Caco-2 (cell line): ENCODE measurements at places on chromosomes 3 and 15. TPM values are rescaled to one million over a fixed set of nuclear protein-coding genes. Genes with fewer than 3 reads are reported as not detected.

CHRNB4 gene
- total RNA-seq: 1.3 TPM in 1 of 2 replicates, not detected in the other

MCTP2 gene
- 9.9 and 10.9 TPM in 2 replicates for total RNA-seq

PLSCR2 gene
- total RNA-seq: not detected in 2 replicates

SPINK8 gene
- total RNA-seq: not detected in 2 replicates

GOLGA8B gene
- total RNA-seq: 52.3 and 68.2 TPM in 2 replicates

GOLGA6L9 gene
- 3.6 and 4.1 TPM in 2 replicates for total RNA-seq

ACAN gene
- total RNA-seq: not detected in 2 replicates

TM4SF18 gene
- total RNA-seq: not detected in 2 replicates

ZNF385D gene
- total RNA-seq: not detected in 2 replicates

PSMA4 gene
- 276 and 285 TPM in 2 replicates for total RNA-seq

PATL2 gene
- total RNA-seq: 0.32 TPM in 1 of 2 replicates, not detected in the other

NRROS gene
- total RNA-seq: 1.5 and 2.0 TPM in 2 replicates

TRH gene
- not detected in 2 replicates for total RNA-seq

RETNLB gene
- not detected in 2 replicates for total RNA-seq

CRYGS gene
- 1.6 and 3.2 TPM in 2 replicates for total RNA-seq

CGNL1 gene
- total RNA-seq: 8.3 and 9.4 TPM in 2 replicates

CELF6 gene
- not detected in 2 replicates for total RNA-seq

GATA2 gene
- 12.5 and 13.3 TPM in 2 replicates for total RNA-seq

LRRIQ4 gene
- total RNA-seq: not detected in 2 replicates

SLC35G2 gene
- 3.8 and 4.2 TPM in 2 replicates for total RNA-seq

ANKRD28 gene
- 30.7 and 37.2 TPM in 2 replicates for total RNA-seq

LCTL gene
- not detected in 2 replicates for total RNA-seq
